ENCODE measurements at places on chromosomes 12 and 14. TPM values are rescaled to one million over a fixed set of nuclear protein-coding genes. Genes with fewer than 3 reads are reported as not detected.

KRT3 gene
- polyA plus RNA-seq: 1.0 TPM

GRCh38 chr12:128245905-128246304 lies 21.1 kb upstream of the TMEM132C start:
- H3K4me3 ChIP-seq: no peak overlapping the region
- H3K27ac ChIP-seq: no peak overlapping the region
- H3K27me3 ChIP-seq: no peaks in the 10 kb centered on the region
- H3K4me1 ChIP-seq: no peaks in the 10 kb centered on the region

DNA sequence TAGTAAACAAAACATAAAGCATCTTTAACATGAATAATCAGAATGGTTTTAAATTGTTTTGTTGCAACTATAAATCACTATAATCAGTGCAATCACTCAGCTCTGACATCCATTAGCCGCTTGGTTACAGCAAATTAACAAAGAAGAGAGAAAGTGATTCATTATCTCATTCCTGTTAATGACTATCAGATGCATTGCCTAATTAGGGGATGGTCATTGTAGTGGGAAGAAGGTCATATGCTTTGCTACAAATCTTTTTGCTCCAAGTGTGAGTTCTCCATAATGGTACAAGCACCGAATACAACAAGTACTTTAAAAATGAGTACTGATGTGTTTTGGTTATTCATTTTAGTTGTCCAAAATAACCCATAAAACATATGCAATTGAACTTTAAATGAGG lies 272.0 kb downstream of the AKAP6 start:
- no peaks in the 10 kb centered on the region for H3K27me3 ChIP-seq
- DNase-seq: no peak
- H3K4me1 ChIP-seq: no peaks in the 10 kb centered on the region
- H3K36me3 ChIP-seq: no peaks in the 10 kb centered on the region
- no peak overlapping the region for H3K4me3 ChIP-seq

FERMT2 gene
- polyA plus RNA-seq: 21.2 TPM

- no peak overlapping the region for H3K27ac ChIP-seq
- no peaks in the 10 kb centered on the region for H3K27me3 ChIP-seq
- peaks cover 38% of the 10 kb centered on the region for H3K36me3 ChIP-seq
- DNase-seq: peak; percentile 37
Observed at GRCh38 chr12:56257491-56258067, 605 bp downstream of the ANKRD52 start.

- H3K27ac ChIP-seq: no peak overlapping the region
- no peaks in the 10 kb centered on the region for H3K27me3 ChIP-seq
- DNase-seq: no peak
- no peaks in the 10 kb centered on the region for H3K4me1 ChIP-seq
- H3K4me3 ChIP-seq: no peak overlapping the region
Observed at GRCh38 chr12:131536766-131537165, 174.1 kb upstream of the SFSWAP start.

DNA sequence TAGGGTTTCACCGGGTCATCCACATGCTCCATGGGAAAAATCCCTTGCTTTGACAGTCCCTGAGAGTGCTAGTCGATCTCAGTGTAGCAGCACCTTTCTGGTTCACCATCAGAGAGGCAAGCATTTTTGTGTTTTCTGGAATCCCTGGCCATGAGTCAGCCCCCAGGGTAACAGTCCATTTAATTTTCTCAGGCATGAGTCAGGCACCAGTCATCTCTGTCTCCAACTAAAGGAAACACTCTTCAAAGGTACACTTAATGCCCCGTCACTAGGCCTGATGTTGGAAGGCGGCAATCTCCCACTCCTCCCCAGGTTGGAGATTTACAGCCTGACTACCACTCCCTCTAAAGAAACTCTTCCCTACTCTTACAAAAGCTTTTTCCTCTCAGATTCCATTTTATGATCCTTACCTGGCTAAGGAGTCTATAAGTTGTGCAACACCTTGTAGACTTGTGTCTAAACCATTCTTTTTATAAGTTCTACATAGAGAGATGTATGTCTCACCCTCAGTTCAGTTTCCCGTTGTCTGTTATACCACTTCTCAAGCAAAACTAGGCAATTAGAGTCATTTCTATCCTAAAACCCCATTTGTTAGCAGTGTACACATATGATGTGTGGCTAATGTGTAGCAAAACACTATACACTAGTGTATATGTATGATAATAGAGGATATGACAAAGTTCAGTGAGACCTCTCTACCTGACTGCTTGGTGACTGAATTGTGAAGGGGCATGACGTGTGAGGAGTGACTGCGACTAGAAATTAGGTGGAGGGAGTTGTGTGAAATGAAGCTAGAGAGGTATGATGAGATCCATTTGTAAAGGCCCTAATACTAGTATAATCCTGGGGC lies 24.6 kb downstream of the TMEM19 start:
- peak overlapping the region; percentile 15 for H3K27ac ChIP-seq
- no peaks in the 10 kb centered on the region for H3K4me1 ChIP-seq
- H3K4me3 ChIP-seq: no peak overlapping the region
- H3K27me3 ChIP-seq: no peaks in the 10 kb centered on the region
- H3K36me3 ChIP-seq: no peaks in the 10 kb centered on the region
- DNase-seq: no peak

DNA sequence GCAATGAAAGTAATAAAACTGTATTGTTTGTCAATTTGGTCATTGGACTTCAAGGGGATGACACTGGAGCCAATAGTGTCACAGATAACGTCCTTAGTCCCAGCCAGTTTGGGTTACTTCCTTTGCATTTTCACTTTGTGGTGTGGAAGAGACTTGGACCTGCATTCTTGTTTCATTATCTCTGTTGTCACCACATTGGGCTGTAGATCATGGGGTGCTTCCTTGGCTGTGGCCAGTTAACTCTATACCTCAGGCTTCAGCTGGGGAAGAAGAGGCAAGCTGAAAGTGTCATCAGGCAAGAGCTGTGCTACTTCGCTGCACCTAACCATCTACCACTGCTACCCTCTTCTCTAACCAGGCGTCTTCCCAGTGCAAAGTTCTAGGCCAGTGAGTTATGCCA lies 15.1 kb upstream of the CISTR start:
- no peak for DNase-seq
- no peaks in the 10 kb centered on the region for H3K4me1 ChIP-seq
- peaks cover 53% of the 10 kb centered on the region for H3K27me3 ChIP-seq

PTPRO gene
- polyA plus RNA-seq: 2.9 TPM

GRCh38 chr12:85575120-85576096 lies 260.8 kb downstream of the RASSF9 start:
- H3K36me3 ChIP-seq: no peaks in the 10 kb centered on the region
- no peak overlapping the region for H3K27ac ChIP-seq
- DNase-seq: peak; percentile 29
- H3K4me3 ChIP-seq: no peak overlapping the region

GRCh38 chr14:68794851-68795596 lies 2.2 kb upstream of the ZFP36L1 start:
- no peak for DNase-seq
- H3K4me3 ChIP-seq: peak overlapping the region; percentile 95
- H3K27me3 ChIP-seq: no peaks in the 10 kb centered on the region
- H3K27ac ChIP-seq: peak overlapping the region; percentile 100
- peaks cover 10% of the 10 kb centered on the region for H3K4me1 ChIP-seq

DNA sequence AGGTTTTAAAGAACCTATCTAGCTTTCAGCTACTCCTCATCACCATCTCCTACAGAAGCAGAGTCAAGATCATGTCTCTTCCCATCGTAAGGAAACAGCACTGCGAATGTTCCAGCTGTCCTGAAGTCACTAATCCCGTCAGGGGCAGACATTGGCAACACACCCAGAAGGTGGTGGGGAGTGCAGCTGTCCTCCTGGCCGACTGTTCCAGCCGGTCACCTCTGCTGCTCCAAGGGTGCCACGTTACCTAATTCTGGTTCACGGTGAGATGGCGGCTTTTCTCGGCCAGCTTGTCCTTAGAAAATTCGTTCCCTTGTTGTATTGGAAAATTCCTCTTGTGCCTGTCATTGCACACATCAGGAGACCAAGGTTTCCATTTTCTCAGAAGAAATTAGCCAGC lies 196.2 kb downstream of the ZFP36L1 start:
- no peaks in the 10 kb centered on the region for H3K27me3 ChIP-seq
- no peak overlapping the region for H3K4me3 ChIP-seq
- H3K27ac ChIP-seq: no peak overlapping the region
- no peaks in the 10 kb centered on the region for H3K36me3 ChIP-seq
- no peak for DNase-seq

DNA sequence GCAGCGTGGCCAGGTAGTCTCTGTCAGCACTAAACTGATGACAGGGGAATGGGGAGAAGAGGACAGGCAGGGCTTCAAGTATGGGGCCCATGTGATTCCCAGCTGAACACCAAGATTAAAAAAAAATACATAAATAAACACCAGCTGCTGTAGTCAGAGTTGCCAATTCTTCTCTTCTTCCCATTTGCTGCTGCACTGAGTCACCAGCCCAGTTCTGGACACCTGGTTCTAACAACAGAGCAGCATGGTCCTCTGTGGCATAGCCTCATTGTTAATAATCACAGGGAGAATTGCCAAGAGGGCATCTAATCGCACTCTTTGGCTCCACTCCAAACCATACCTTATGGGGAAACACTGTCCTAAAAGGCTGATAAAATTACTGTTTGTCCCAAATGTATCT lies 15.1 kb downstream of the PPM1H start:
- H3K27ac ChIP-seq: no peak overlapping the region
- no peaks in the 10 kb centered on the region for H3K4me1 ChIP-seq
- no peaks in the 10 kb centered on the region for H3K36me3 ChIP-seq
- DNase-seq: no peak
- no peak overlapping the region for H3K4me3 ChIP-seq

DNA sequence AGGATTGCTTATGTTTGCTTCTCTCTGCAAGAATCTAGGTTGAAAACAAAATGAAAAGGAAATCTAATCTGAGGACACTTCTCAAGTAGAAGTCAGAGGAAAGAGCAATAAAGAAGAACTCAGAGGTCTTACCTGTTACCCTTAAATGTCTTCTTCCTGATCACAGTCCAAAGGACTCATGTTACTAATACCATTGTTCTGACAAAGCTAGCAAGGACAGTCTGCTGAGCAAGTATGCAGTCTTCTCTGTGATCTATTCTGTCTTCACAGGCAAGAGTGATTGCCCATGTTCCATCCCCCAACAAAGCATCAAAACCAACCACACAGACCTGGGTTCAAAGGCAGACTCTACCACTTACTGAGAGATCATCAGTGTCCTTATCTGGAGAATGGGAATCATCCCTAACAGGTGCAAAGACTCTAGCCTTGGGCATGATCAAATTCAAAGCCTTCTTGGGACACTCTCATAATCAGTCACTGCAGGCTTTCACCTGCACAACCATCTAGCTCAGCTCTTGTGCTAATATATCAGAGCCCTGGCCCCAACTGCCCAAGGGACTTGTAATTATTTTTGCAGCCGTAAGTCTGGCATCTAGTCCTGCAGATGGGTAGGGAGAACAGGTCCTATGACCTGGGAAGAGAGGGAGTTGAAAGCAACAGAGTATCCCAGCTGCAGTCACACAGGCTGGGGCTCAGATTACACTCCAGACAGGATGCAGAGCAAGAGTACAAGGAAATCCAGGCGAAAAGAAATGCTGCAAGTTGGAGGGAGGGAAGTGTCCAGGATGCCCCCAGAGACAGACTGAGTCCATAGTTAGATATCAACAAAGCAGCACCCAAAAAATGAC lies 97.9 kb upstream of the NUDT4 start:
- DNase-seq: no peak
- no peak overlapping the region for H3K27ac ChIP-seq
- H3K4me3 ChIP-seq: no peak overlapping the region
- no peaks in the 10 kb centered on the region for H3K36me3 ChIP-seq

DNA sequence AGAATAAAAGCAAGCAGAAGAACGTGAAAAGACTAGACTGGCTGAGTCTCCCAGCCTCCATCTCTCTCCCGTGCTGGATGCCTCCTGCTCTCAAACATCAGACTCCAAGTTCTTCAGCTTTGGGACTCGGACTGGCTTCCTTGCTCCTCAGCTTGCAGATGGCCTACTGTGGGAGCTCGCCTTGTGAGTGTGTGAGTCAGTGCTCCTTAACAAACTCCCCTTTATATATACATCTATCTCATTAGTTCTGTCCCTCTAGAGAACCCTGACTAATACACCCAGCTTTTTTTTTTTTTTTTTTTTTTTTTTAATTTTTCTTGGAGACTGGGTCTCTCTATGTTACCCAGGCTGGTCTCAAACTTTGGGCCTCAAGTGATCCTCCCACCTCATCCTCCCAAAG lies 46.9 kb downstream of the ACTN1 start:
- DNase-seq: no peak
- no peak overlapping the region for H3K27ac ChIP-seq
- H3K4me1 ChIP-seq: peaks cover 3% of the 10 kb centered on the region
- H3K4me3 ChIP-seq: no peak overlapping the region
- no peaks in the 10 kb centered on the region for H3K27me3 ChIP-seq

- H3K4me1 ChIP-seq: no peaks in the 10 kb centered on the region
- H3K27me3 ChIP-seq: no peaks in the 10 kb centered on the region
- H3K27ac ChIP-seq: no peak overlapping the region
- no peak overlapping the region for H3K4me3 ChIP-seq
- H3K36me3 ChIP-seq: peaks cover 3% of the 10 kb centered on the region
Observed at GRCh38 chr12:130787445-130788410, 51.3 kb downstream of the STX2 start.

SLC8A3 gene
- 0.16 TPM for polyA plus RNA-seq

TAS2R50 gene
- polyA plus RNA-seq: not detected

PLA2G1B gene
- 1.5 TPM for polyA plus RNA-seq

DNA sequence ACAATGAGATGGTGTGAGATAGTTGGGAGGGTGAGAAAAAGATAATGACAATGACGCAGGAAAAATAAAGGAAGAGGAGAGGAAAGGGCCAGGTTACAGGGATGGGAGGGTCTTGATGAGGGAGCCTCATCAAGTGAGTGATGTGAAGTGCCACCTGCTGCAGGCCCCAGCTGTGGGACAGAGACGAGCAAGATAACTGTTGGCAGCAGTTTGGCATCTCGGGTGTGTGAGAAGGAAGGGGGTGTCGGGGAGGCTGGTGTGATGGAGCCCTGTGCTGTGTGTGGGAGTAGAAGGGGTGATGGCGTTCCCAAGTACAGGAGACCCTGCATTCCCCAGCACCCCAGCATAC lies 11.4 kb upstream of the TAC3 start:
- no peak overlapping the region for H3K4me3 ChIP-seq
- H3K27me3 ChIP-seq: no peaks in the 10 kb centered on the region

SLC10A1 gene
- 0.02 TPM for polyA plus RNA-seq

DNA sequence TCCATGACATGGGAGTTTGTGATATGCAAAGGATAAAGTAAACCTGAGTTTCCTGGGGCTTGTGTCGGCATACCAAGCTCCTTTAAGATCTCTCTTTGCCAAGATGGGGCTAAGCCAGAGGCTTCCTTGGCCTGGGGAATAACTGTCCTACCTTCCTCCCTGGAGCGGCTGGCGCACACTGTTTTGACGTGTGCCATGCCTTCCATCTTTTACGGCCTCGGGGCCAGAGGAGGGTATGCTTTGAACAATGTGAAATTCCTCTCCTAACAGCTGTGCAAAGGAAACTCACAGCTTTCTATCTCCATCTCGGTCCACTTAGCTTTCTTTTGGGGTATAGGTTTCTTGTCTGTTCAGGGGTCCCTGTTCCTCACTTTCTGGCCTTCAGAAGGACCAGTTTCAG lies 55.2 kb downstream of the NTF3 start:
- no peaks in the 10 kb centered on the region for H3K36me3 ChIP-seq
- H3K4me3 ChIP-seq: no peak overlapping the region
- DNase-seq: no peak
- H3K27me3 ChIP-seq: no peaks in the 10 kb centered on the region

GRCh38 chr12:68932128-68932960 lies 627 bp downstream of the CPM start:
- peaks cover 22% of the 10 kb centered on the region for H3K27me3 ChIP-seq
- H3K4me1 ChIP-seq: peaks cover 10% of the 10 kb centered on the region

Measured in thymus (tissue), 14 donors.